Stimulated activated CD8-positive, alpha-beta memory T cell treated with anti-CD3 and anti-CD28 coated beads, Interleukin-15, amount 100 ng/mL, for 4 hours (primary cell): ENCODE measurements at places on chromosomes 7 and 10.

DNA sequence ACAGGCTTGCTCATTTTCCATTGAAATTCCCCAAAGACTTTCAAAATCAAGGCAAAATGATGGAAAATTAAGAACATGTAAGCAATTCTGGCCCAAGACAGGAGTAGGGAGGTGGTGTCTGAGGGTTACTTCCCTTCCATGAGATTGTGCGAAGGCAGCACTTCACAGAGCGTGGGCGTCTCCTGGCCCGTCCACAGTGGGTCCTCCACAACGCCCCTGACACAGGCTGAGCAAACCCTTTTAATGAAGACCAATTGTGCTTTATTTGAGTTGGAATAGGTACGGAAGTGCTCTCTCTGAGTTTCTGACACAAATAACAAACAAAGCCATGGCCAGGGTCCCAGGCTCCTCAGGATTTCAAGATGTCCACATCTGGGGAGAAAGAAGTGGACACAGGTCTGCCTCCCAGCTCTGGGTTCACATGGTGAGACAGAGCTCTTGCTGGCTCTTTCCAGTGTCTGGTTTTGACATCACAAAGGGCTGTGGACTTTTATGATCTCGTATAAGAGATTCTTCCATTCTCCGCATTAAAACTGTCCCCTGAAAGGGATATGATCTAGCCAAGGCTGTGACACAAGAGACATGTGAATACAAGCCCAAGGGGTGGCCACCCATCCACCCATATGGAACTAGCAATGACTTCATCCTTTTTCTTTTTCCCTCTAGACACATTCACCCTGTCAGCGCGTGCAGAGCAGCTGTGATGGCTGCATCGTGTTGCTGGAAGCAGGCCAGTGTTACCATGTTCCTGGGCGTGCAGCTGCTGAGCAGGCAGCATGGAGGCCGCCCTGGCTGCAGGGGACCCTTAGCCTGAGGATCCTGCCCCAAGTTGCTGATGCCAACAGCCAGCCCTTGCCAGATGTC is 145.6 kb downstream of the ADAM12 start:
- no peak for DNase-seq

- no peak for DNase-seq
Observed at GRCh38 chr10:42977032-42977416, 99.8 kb upstream of the RET start.

GRCh38 chr10:90887555-90887954 is 15.8 kb downstream of the RPP30 start:
- no peak for DNase-seq

DNA sequence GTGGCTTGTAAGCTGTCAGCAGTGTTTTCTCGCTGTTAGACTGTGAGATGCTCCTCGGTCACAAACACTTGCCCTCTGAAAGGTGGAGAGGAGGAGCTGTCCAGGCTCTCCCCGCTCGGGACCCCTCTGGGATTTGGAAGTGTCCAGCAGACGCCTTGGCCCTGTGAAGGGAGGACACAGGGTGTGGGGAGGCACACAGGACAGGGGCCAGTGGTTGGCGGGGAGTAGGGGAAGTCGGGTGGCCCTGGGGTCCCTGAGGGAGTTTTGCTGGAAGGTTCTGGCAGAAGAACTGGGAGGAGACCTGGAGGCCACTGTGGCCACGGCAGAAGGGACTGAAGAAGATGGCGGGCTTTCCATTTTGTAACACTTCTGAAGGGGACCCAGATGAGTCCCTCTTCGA is 47.2 kb upstream of the DPYSL4 start:
- no peak for DNase-seq

DNA sequence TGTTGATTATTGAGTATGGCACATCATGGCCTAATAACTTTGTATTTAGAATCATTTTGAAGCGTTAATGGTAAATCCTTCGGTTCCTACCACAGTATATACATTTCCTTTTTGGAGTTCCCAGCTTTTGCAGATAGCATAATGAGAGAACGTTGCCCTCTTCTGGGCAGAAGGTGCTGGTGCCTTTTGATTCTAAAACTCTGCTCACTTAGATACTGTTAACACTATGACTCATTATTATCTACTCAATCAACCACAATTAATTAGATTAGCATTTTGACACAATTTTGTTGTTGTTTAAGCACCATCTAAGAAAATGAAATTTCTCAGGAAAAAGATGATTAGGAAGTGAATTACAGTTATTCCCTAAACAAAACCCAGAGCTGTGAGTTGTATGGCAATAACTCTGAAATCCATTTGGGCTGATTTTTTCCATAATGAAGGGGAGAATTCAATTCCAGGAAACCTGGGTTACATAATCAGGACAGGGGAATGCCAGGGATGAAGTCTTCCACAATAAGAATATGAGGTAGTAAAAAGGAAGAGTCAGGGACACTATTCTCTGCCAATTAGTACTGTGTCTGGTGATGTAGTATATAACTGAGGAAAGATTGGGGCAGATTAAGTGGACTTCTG is 11.5 kb upstream of the DLD start:
- DNase-seq = no peak
